ENCODE measurements at places on chromosomes 3 and 15.

GRCh38 chr15:40336744-40337122 is 4.0 kb downstream of the CCDC9B start:
- ATAC-seq: no peak

- ATAC-seq: no peak
Observed at GRCh38 chr3:50155491-50155878, 361 bp downstream of the SEMA3F start.

DNA sequence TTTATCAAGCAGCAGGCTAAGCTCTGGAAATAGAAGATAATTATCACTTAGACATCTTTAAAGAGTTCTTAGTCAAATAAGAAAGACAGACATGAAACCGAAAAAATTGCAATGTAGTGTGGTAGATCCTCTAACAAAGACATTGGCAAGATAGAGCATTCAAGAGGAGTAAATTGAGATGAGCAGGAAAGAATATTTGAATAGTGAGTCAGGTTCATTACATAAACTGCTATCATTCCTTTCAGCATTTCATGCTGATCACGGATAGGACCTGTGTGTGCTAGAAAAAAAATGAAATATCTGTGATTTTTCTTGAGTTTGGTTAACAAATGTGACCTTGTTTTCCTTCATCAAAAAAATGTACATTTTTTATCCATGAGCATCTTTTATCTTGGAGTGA is 460.9 kb downstream of the OTOL1 start:
- peak; percentile 89 for ATAC-seq

DNA sequence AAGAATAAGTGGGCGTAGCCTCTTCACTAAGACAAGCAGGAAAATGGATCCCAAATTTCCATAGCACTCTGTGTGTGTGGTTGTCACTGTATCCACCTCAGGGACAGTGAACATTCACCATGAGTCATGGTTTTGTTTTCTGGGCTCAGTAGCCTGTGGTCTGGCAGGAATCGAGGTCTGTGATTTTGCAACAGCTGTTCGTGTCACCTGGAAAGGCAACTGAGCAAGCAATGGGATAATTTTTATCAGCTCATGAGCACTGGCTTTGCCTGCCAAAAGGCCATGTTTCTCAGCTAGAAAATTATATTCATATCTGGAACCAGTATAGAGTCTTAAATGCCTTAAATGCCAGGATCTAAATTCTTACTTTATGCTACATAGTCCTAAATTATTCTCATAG is 60.9 kb downstream of the STRIT1 start:
- peak; percentile 86 for ATAC-seq

DNA sequence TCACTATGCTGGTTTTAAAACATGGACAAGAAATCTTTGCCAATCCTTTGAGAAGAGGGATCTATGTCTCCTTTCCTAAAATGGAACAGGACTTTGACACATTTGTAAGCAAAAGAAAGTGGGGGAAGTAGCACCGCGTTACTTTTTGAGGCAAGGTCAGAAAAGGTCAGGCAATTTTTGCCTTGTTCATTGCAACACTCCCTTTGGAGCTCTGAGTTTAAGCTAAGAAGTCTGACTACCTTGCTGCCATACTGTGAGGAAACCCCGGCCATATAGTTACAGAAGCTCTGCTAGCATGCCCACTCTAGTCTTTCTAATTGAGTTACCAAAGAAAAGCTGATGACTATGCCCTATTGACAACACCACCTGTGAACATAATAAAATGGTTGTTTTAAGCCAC is 1.4 kb downstream of the FAM227B start:
- ATAC-seq: no peak

DNA sequence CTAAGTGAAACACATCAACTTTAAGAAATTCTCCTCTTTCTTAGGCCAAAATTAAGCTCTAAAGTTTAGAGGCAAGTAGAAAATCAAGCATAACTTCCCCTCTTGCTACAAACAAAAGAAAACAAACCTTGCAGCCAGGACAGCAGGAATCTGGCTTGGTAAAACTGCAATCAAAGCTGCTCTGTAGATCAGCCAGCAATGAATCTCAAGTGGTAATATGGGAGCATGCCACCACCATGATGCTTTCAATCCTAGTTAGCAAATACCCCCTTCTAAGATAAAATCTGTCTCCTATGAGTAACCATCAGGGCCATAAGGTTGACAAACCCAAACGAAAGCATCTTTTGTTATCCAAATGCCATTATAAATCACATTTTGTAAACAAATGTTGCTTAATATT is 208.3 kb upstream of the PLSCR5 start:
- ATAC-seq: no peak

DNA sequence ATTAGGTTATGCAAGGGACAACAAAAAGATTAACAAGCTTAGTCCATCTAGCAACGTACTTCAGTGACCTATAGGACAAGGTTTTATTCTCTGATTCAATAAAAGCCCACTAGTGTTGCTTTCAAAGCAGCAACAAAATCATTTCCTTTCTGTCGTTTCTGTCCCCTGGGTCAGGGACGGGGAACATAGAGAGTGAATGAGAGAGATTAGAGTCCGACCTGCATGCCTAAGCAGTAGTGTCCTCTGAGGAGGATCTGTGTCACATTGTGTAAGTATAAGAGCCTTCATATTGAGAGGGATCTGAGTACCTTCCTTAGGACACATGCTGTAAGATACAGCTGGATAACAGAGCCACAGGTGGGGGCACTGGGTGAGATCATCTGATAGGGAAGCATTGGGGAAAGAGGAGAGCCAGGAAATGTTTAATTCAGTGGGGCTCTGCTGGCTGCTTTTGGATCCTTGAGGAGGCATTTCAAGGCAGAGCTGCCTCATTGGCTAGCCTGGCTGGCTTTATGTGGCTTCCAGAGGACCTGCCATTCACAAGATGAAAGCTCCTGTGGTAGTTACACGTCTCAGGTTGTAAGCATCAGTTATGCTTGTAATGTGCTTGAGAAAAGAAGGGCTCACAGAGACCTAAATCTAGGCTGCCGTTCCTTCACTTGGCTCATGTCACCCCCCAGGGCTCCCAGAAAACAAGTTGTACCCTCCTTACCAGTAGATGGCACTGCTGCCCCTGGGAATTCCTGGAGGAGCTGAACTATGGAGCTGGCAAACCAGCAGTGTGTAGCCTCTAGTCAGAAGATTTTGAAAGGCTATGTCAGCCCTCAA is 2.7 kb downstream of the TMEM108 start:
- ATAC-seq: peak; percentile 77

DNA sequence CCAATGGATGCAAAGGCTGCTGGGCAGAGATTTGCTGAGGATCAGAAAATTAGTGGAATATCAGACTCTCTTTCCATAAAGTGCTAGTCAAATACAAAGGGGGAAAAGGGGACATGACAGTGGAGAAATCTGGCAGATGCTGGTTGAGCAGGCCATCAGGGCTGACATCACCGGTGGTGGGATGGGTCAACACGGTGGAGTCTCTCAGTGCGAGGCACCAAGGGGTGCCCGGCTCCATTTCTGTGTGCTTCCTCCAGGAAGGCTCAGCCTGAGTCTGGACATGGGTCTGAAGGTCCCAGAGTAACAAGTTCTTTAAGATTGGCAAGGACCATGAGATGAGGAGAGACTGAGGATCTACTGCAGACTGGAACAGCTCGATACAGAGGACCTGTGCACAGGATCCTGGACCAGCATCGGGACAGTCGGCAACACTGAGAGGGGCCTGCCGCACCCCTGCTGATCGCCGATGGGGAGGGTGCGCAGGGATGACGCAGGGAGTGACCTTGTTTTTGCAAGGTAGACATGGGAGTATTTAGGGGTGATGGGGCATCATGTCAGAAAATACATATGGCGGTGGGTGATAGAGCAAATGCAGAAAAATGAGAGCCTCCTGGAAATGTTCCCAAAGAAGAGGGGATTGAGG is 92.7 kb downstream of the SEC22A start:
- no peak for ATAC-seq

- peak; percentile 49 for ATAC-seq
Observed at GRCh38 chr15:49495993-49496753, 73.1 kb downstream of the FGF7 start.

- no peak for ATAC-seq
Observed at GRCh38 chr3:7188551-7188950, 327.6 kb downstream of the GRM7 start.

DNA sequence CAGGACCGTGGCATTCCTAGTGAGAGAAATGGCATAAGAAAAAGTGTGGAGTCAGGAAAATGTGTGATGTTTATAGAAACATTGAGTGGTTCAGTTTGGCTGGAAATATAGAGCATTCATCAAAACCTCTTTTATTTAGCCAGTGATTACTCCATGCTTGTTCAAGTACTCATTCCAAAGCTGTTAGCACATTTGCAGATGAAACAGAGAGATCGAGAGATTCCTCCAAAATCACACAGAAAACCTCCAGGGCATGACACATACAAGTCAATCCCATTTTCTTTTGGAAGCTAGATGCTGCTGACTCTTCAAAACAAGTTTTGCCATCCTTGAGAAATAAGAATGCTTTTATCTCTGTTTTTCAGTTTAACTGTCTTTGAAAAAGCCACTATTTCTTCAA is 11.5 kb upstream of the MB21D2 start:
- ATAC-seq: no peak

DNA sequence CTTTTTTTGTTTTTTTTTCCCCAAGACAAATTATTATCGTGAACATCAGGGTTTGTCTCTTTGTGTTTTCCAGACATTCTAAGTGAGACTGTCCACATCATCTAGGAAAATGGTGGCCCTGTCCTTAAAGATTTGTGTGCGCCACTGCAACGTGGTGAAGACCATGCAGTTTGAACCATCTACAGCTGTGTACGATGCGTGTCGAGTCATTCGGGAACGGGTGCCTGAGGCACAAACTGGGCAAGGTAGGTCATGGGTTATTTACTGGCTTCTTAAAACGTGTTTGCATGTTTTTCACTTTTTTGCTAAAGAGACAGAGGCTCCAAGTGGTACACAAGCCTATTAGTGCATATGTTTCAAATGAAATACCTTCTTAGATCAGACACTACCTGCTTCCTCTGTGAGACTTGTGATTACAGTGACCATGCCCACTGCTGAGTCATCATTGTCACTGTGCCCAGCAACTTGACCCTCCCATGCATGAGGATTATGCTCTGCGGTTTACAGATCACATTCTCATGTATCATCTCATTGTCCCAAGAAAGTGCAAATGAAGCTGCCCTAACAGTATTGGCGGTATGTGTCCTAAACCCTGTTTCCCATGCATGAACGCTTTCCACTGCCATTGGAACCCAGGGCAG is 395.2 kb upstream of the TPM1 start:
- peak; percentile 88 for ATAC-seq

- ATAC-seq: no peak
Observed at GRCh38 chr3:185365291-185366073, 2.5 kb downstream of the MAP3K13 start.

DNA sequence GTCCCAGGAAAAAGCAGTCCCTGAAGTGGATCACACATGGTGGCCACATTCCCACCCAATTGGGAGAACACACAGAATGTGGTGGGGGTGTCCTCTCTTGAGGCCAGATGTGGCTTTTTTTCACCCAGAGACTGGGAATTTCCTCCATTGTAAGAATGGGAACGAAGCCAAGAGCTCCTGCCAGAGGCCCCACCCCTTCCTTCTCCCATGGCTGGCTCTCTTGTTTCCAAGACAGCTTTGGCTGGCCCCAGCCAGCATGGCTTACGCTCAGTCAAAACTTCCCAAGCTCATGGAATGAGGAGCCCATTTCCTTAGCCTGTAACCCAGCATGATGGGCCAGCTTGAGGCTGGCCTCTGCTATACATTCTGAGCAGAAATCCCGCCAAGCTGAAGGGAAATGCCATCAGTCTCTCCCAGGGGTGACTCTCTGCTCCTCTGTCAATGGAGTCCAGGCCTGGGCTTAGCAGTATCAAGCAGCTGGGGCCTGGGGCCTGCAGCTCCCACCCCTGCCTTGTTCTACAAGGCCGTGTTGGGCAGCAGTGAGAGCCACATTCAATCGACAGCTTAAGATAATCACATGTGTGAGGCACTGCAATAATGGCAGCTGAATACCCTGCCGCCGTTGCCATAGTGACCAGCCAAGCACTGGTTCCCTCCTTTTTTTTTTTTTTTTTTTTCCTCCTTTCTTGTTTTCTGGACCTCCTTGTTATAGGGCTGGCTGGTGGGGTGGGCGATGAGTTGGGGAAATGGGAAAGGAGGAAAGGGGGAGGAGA is 142.4 kb downstream of the EPHB1 start:
- ATAC-seq: peak; percentile 26

DNA sequence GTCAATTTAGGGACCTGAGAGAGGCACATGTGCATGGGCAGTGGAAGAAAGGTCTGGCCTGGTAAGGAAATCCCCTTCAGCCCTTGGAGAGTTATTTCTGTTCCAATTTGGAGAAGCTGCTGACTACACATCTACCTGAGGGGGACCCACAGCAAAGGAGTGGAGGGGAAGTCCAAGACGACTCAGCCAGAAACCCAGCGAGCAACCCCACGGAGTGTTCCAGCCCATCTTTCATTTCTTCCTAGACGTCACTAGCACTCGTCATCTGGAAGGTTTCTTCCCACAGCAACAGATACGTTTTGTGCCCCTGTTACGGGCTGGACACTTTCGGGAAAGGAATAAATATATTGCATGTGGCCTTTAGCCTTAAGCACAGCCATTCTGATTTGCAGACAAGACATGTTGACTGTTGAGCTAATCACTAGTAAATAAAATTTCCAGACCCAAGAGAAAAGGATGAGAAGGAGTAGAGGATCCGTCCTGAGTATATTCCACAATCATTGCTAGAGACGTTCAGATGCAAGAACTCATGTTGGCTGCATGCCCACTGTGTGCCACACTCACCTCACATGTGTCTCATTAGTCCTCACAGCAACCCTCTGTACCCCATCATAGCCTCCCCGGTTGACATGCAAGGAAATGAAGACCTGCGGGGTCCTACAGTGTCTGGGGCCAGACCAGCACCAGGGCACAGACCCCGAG is 7.8 kb upstream of the FAM174B start:
- no peak for ATAC-seq

GRCh38 chr3:132964266-132964665 is 73.9 kb upstream of the TMEM108 start:
- no peak for ATAC-seq

DNA sequence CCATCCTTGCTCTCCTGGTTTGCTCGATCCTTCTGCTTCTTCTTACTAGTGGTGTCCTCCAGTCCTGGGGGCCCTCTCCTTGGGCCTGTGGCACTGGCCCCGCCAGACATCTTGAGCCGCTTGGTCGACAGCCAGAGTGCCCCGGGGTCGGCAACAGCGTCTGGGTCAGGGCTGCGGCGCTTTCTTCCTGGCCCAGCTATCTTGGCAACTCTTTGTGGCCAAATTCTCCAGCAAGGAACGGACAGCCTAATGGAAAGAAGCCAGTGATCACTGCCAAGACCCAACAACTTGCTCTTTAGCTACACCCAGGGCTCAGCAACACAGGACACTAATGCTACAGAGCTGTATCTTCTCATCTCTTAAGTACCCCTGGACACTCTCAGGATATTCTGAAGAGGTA is 1.6 kb downstream of the USP19 start:
- ATAC-seq: no peak

All from SK-N-SH treated with all-trans-retinoic acid at 6 μM for 48 hours (cell line).